Gastroesophageal sphincter (tissue), 4 donors: ENCODE measurements at places on chromosomes 7 and 10.

DNA sequence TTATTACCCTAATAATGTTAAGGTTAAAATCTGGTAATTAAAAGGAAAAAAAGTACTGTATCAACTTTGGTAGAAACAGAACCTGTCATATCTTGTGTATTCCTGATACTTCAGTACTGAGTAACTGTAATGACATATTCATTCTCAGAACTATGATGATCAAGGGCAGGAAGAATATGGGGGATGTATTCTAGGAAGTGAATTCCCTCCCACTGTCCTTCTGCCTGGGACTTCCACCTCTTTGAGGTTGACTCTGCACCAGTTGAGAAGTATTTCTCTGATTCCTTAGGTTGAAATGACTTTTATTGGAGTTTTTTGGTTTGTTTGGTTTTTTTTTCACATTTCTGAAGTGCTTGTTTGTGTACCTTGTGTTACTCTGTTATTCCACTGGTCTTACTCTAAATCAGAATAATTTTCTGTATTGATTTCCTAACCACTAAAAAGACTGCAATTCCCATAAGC lies 36.9 kb downstream of the WASL start:
- no peak for ATAC-seq

GRCh38 chr10:128125944-128126764 lies at the start of gene MKI67:
MKI67 (minus strand) TSS chr10:128126423; CDS start chr10:128125667, 756 bp downstream.
- ATAC-seq = peak; percentile 85

- ATAC-seq = no peak
Observed at GRCh38 chr7:78346827-78347226, 548.3 kb downstream of the PHTF2 start.

GRCh38 chr7:33873518-33873917 lies 31.8 kb upstream of the BMPER start:
- ATAC-seq = no peak

DNA sequence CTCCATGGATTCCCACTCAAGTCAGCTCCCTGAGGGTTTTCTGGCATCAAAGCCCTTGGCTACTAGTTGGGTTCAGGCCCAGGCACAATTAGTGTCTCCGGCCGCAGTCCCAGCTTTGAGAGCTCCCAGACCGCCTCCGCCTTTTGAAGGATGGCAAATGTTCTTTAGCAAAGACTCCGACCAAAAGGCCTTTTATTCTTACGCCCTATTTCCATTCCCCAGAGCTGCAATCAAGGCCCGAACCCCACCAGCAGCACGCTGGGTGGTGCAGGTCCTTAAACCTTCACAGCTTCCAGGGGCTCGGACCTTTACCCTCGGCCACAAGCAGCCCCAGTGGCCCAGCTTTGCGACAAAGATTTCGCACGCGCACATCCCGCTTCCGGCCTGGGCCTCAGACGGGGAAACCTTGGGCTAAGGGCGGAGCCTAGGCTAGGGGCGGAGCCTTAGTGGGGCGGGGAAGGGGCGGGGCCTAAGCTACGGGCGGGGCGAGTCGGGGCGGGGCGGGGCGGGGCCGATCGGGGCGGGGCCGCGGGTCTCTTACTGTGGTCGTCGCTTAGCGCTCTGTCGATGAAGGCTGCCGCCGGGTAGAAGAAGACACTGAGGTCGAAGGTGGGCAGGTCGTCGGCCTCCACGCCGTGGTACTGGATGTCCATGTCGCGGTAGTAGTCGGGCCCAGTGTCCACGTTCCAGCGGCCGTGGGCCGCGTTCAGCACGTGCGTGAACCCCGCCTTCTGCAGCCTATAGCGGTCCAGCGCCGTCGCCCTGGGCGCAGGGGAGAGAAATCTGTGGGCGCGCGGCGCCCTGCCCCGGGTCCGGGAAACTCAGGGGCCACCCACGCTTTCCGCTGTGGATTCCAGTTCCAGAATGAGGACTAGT lies 68.0 kb upstream of the SAMD8 start:
- no peak for ATAC-seq

DNA sequence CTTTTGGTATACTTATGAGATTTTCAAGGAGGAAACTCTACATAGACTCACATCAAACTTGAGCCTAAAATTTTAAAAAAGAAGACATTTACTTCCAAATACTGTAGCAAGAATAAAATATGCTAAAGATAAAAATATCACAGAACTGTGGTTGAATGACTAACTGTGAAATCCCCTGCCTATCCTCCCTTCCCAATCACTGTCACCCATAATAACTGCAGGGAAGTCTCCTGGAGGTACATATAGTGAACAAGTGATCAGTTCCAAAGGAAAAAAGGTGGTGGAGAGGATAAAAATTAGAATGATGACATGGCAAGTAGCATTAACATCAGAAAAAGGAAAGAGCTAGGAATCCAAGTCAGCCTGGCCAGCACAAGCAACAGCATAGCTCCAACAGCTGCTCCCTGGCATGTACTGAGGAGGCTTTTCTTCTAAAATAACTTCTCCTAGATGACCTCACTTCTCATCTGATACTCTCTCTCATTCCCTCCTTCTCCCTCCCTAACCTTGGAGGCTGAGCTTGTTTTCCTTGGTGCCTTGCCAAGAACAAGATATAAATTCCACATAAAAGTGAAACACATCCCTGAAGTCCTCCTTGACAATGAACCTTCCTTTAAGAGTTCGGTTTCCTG lies 124.0 kb downstream of the IQUB start:
- ATAC-seq = peak; percentile 93

DNA sequence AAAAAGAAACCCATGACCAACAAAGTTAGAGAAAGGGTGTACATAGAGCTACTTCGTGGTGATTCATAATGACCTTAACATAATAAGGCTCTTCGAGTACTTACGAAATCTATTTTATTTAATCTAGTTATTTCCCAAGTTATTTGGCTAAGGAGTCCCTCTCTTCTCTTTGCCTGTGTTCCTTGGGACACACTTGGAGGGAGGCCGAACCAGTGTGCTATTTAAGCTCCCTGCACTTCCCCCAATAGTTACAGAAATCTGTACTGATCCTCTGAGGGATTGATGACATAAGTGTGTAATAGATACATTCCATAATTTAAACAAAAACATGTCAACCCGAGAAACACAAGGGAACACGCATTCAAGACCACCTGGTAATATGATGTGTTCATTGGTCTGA lies 351.1 kb downstream of the GATA3 start:
- no peak for ATAC-seq

- no peak for ATAC-seq
Observed at GRCh38 chr10:71933651-71934050, 30.5 kb upstream of the CHST3 start.

DNA sequence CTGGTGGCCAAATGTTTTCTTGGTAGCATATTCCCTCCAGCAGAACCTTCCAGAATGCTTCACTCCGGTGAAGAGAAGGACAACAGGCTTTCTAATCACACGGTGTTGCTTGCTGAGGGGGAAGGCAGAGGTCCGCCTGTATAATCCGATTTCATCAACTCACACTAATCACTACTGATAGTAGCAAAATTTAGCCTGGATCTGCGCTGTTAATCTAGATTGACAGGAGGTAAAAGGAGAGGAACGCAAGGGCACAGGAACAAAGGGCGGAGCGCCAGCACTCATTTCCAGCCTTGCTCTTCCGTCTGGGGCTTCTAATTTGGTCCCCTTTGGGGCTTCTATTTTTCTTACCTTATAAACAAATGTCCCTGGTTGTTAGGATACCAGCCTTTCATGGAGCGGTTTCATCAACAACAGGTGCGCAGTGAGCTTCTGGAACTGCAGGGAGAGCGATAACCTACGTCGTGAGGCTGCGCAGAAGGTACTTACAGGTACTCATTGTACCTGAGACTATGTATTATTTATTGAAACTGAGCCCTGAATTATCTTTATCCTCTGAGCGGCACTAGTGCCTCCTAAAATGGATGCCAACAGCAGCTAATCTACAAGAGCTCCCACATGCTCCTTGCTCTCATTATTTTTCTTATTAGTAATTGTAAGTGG lies 150.6 kb downstream of the CACNB2 start:
- ATAC-seq = no peak

GRCh38 chr7:104552102-104552501 lies 223.7 kb downstream of the LHFPL3 start:
- ATAC-seq = no peak

DNA sequence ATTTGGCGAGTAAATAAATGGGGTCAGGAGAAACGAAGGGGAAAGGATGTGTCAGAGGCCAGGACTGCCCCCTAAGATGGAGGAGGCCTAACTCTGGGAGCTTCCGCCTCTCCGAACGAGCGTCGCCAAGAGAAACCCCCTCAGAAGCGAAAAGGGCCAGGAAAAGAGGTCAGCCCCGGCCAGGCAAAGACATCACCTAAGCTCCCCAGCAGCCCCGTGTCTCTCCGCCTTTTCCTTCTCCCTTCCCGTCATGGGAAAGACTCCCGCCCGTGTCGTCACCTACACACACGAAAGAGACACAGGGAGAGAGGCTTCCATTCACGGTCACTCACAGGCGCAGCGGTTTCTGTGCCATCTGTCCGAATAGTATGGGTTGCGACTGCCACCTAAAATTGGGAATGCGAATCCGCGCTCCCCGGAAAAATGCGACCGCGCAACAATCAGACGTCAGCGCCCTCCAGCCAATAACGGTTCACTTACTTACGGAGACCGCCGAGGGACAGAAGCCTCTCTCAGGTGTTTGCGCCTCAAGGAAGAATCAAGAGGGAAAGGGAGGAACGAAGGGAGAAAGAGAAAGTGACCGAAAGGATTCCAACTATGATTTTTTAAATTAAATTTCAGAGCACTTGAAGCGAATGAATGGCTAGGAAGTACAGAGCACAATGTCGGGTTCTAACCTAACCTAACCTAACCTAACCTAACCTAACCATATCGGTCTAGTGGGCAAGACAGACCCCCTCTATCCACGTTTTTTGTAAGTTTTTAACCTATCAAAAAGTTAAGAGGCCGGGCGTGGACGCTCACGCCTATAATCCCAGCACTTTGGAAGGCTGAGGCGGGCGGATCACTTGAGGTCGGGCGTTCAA lies at the start of gene CWF19L1:
Gene CWF19L1, minus strand, starts transcription at position 400 of the 866 bp plus-strand sequence. Its CDS starts 45 bp downstream, at position 355.
- peak; percentile 93 for ATAC-seq

GRCh38 chr10:78437407-78437768 lies 403.7 kb downstream of the RPS24 start:
- ATAC-seq = no peak

DNA sequence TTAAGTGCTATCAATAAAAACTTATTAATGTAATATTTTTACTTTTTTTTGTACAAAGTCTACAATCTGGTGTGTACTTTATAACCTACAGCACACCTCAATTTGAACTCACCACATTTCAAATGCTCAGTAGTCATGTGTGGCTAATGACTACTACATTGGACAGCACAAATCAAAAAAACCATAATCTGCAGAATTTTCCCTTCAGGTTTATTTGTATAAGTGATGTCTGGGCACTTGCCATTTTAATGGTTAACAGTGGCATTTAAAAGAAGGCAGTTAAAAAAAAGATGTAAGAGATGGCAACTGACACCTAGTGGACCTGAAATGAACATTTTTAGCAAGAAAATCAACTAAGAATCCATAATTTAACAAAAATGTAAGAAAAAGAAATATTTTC lies 124.6 kb upstream of the NRBF2 start:
- ATAC-seq = no peak

- ATAC-seq = no peak
Observed at GRCh38 chr7:82080254-82080927, 310.5 kb upstream of the HGF start.

GRCh38 chr7:137862358-137862757 lies 15.6 kb upstream of the DGKI start:
- no peak for ATAC-seq

DNA sequence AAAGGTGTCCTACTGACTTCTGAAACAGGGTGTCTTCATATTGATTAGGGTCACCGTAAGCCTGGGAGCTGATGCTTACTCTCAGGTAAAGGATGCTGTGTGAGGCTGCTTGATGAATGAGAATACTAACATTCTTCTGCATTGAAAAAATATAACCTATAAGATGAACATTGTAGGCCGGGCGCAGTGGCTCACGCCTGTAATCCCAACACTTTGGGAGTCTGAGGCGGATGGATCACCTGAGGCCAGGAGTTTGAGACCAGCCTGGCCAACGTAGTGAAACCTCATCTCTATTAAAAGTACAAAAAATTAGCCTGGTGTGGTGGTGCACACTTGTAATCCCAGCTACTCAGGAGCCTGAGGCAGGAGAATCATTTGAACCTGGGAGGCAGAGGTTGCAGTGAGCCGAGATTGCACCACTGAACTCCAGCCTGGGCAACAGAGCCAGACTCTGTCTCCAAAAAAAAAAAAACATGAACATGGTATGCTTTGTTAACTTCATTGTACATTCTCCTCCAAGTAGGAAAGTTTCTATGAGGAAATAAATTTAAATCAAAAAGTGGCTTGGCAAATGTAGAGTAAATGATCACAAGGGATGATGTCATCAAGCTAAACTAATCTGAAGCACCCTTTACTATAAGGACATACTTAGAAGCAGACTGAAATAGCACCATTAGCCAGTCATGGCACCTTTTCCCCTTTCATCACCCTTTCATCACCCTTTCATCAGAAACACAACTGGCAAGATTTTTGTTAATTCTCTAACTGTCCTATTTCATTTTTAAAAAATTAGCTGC lies 1.5 kb upstream of the BRAF start:
- ATAC-seq = no peak

DNA sequence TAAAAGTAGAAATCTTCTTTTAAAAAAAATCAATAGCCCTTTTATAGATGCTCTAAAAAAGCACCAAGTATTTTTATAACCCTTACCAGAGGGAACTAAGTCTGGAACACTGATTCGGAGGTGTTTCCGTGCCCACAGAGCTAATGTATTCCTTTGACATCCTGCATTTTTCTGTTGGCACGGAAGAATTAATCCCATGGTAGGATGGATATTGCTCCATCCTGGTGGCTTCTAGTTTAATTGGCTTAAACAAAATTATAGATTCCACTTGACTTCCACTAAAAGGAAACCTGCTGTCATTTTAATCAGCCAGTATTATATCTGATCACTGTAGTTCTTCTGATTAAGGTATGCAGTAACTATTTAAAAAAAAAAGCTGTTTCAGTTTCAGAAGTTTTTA lies 164.0 kb upstream of the NPS start:
- ATAC-seq = no peak

DNA sequence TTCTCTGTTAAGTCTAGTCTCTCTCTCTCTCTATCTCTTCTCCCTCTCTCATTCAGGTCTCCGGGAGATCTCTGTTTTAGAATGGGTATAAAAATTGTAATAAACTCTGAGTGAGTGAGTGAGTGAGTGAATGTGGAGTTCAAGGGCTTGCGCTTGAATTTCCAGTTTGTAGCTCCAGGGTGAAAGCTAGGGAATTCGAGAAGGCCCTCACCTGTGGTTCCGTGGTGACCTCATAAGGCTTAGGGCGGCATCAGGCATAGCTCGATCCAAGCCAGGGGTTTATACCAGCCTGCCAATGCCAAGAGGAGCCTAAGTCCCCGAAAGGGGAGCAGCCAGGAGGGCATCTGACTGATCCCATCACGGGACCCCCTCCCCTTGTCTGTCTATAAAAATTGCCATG lies 456 bp downstream of the AKR1B15 start:
- ATAC-seq = no peak

DNA sequence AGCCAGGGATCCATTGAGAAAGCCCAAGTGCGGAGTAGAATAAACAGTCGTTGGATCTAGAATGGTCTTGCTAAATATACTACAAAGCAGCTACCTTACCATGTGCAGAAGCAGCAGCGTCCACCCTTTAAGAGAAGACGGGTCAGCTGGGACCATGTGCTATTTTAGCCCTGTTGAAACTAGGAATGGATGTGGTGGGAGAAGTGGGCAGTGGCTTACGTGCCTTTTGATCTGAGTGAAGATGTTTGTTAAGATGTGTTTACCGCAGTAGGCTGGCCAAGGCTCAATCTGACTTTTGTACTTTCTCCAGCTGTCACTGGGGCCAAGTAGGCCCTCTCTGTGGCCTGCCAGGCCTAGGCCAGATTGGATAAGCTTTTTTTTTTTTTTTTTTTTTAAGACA lies 9.2 kb downstream of the HABP2 start:
- no peak for ATAC-seq
